ENCODE measurements at places on chromosomes 3 and 15.

DNA sequence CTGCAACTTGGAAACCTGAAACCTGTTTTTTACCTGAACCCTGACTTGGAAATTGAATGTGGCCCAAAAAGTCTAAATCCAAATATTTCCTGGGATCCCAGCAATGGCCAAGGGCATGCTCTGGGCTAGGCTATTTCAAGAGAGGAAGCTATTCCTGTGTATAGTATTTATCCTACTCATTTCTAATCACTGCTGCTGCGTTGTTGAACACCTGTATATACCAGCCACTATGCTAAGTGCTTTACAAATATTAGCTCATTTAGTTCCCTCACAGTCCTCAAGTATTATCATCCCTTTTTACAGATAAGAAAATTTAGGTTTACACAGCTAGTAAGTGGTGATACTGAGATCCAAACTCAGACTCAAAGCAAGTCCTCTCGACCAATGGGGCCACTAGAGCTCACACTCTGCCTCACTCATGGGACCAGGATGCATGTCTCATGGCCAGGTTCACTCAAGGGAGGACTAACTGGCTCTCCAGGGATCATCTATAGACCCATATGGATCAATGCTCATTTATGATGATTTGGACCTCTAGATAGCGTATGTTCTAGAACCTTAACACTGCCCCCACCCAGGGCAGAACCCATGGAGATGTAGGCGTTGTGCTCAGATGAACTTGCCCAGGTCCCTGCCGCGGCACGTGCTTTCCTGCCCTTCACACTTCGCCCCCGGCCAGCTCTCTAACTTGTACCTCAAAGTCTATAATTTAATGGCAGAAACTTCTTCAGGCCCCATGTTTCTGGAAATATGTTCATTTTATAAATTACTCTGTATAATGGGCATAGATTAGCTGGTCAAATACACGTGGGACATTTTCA lies 2.6 kb upstream of the CCR4 start:
- no peak for DNase-seq

DNA sequence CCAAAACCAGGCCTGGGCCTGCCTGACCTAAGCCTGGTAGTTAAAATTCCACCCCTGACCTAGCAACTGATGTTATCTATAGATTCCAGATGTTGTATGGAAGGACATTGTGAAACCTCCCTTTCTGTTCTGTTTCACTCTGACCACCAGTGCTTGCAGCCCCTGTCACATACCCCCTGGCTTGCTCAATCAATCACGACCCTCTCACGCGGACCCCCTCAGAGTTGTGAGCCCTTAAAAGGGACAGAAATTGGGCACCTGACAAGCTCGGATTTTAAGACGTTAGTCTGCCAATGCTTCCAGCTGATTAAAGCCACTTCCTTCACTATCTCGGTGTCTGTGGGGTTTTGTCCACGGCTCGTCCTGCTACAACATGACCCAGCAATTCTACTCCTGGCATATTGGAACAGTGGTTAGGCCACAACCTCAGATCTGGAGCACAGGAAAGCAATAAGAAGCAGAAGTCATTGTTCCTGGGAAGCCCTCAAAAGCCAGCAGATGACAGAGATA lies 36.7 kb upstream of the LHFPL4 start:
- no peak for DNase-seq

- DNase-seq: peak; percentile 33
These were observed 41.0 kb downstream of the ABHD2 start for GRCh38 chr15:89129123-89129815.

- DNase-seq: no peak
These were observed 51.0 kb upstream of the FURIN start for GRCh38 chr15:90817117-90818057.

DNA sequence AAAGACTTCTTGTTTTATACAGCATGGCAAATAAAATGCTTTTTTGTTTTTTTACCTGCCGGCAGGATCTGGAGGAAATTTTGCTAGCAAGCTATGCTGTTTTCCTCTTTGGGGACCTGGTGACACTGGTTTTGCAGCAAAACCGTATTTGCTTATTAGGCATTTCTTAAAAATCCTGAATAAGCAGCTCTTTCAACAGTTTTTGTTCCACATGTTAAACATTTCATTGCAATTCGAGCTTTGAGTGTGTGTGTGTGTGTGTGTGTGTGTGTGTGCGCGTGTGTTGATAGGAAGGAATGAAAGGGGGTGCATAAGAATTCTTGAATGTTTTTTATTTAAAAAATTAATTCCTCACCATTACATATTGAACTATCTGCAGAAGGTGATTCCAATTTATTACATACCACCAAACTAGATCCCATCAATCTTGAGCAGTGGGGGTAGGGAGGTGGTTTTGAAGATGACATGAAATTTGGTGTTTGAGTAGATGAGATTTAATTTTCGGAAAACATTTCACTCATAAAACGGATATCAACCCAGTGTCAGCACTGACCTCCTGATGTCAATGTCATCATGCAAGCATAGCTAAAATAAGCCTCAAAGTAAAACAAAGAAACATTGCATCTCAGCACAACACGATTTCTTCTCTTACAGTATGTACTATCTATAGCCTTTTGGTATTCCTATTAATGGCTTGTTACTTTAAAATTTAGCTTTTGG lies 17.3 kb downstream of the ZBTB38 start:
- DNase-seq: no peak

DNA sequence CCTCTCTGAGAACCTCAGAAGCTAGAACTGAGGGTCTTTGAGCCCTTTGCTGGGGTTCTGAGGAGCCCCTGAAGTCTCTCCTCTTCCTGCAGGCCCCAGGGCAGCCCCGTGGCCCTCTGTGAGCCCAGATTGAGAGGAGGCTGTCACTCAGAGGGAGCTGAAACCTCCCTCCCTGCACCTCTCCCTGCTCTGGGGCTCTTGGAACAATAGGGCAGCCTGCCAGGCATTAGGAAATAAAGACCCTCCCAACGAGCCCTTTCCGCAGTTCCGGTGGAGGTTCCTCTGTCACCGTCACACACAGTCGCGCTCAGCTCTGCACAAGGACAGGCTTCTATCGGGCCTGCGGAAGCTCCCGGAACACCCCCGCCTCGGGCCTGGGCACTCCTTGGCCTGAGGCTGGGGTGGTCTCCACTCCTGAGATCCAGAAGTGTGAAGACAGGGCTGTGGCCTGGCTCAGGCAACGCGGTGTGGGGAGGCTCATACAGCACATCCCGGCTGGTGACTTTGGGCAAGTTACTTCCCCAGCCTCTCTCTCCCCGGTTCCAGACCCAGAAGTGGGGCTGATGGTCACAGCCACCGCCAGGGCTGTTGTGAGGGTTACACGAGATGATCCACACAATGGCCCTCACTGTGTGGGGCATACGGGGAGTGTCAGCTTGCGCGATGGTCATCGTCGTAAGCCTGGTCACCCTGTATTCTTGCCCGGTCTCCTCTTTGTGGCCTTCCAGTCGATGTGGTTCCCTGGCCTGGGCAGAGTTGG lies 17.7 kb downstream of the MELTF start:
- DNase-seq: no peak

DNA sequence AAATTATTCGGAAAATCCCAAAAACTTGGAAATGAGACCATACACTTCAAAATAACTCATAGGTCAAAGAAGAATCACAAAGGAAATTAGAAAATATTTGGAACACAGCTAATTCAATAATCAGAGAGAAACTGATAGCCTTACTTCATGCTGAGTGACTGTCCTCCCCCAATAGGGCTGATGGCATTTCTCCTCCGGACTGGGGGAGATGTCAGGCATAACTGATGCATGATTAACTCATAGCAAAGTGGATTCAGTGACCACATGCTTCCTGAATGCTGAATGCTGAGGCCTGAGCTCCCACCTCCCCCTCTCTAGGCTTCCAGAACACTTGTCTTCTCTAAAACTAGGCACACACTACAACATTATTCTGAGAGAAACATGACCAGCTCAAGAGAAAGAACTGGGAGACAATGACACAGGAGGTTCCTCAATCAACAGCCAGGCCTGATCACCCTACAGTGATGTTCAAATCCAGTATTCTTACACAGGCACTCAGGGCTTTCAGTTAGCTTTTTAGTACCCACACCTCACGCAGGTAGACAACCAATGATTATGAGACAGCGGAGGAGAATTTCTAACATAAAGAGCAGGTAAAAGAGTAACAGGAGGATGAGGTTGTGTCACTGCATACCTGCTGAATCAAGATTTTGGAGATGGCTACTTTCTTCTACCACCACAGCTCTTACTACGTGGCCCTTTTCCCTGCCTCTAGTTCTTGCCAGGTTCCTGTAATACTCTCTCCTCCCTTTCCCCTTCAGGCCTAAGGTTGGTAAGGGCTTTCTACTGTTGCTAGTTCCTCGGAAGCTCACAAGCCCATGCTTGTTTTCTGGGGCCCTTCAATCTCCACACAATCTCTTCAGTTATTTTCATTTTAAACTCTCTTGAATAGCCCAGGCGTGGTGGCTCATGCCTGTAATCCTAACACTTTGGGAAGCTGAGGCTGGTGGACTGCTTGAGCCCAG lies 96.1 kb downstream of the FMN1 start:
- peak; percentile 73 for DNase-seq

DNA sequence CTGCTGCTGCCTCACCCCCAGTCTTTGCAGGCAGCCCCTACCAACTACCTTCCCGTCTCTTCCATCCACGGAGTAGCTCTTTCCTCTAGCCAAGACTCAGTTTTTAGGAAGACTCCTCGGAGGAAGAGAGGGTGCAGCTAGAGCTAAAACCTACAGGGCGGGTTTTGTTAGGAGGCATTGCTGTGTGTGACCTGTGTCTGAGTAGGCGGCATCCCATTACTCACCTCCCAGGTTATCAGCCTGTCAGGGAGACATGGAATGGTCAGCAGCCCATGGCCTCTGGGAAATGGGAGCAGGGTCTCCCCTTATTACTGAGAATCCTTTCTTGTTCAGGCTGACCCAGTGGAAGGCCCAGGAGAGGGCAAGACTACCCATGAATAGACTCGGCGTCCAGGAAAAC lies 43.8 kb upstream of the FGD5 start:
- DNase-seq: no peak

DNA sequence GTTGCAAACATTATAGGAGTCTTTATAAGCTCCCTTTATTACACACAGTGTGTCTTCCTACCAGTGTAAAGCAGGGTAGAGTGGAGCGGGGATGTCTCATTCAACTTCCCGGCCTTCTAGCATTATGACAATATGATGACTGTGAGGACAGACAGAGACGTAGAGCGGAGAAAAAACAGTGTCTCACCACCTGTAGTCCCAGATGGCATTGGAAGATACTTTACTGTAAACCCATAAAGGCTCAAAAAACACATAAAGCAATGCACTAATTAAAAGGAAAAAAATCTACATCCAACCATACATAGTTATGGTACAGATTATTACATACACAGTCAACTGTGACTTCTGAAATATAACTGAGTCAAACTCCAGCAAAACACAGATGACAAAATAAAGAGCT lies 383.7 kb downstream of the MAGI1 start:
- DNase-seq: no peak

DNA sequence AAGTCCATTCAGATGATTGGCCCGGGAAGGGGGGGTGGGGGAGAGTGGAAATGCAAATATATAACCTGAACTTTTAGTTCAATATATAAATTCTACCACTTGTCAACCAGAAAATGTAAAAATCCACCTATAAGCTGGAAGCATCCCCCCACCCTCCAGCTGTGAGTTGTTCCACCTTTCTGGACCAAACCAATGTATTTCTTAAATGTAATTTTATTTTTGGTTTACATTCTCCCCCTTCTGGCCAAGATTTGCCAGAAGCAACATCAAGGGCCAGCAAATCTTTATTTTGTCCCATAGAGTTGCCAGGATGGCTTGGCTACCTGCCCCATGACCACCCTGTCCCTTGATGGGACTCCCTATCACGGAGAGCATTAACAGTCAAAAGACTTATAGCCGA lies 545.7 kb downstream of the TBL1XR1 start:
- no peak for DNase-seq

DNA sequence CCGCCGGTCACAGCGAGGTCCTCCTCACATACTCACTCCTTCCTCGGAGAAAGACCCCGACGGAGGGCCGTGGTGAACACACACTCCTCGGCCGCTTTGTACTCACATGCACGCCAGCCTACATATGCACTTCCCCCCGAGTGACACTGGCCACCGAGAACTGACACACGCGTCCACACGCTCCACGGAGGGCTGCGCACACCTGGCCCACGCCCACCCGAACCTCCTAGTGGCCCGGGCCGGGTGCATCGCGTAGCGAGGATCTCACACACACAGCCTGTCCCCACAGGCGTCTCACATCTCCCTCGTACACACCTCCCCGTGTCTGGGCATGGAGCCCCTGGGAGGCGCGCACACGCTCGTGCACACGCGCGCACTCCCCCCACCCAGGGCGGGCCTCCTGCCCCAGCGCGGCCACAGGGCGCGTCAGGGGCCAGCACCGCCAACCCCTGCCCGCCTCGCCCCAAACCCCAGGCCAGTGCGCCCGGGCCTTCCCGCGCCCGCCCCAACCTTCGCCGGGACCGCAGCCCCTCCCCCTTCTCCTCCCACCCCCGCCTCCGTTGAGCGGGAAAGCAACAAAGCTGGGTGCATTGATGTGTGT lies 411 bp upstream of the C3orf70 start:
- no peak for DNase-seq

DNA sequence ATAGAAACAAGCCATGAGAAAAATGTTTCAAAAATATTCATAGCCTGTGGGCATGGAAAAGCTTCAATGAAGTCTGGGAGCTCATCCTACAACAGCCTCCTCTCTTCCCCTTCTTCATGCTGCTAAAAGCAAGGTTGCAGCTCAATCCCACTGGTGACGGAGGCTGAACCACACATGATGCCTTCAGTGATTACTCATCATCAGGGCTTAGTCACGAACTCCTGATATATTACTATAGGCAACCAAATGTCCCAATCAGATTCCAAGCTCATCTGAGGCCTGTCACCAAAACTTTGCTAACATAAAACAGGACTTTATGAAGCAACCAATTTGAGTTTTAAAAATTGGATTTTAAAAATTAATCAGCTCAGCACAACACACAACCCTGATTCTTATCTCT lies 24.0 kb upstream of the SLC24A5 start:
- DNase-seq: peak; percentile 90
